ENCODE measurements at places on chromosomes 11 and 22.

- no peak for DNase-seq
Observed at GRCh38 chr11:134275534-134276395, at the start of gene GLB1L3. Gene GLB1L3 (plus strand): TSS chr11:134276379. CDS start chr11:134276741, 362 bp downstream.

- no peak for DNase-seq
Observed at GRCh38 chr11:62895501-62895900, 14.8 kb downstream of the SLC3A2 start.

DNA sequence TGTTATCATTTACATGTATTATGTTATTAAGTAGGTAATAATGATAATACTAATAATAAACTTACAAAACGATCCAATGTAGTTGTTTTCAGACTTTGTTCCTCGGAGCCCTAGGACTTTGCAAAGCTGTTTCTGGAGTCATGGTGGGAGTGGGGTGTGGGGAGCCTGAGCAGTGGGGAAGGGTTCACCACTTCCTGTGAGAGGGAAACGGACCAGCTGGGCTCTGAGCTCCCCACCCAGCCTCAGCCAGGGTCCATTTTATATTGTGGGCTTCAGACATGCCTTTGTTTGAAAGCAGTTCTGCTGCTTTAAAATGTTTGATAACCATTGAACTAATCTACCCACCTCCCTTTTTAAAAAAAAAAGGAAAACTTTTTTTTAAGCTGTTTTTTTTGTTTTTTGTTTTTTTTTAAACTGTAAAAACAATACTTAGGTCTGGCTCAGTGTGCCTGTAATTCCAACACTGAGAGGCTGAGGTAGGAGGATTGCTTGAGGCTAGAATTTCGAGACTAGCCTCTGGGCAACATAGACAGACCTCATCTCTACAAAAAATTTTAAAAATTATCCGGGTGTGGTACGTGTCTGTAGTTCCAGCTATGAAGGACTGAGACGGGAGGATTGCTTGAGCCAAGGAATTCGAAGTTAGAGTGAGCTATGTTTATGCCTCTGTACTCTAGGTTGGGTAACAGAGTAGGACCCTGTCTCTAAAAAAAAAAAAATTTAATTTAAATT, 7.0 kb downstream of the SERPING1 start:
- no peak for DNase-seq

GRCh38 chr11:38593649-38594048, 1995.6 kb upstream of the RAG2 start:
- no peak for DNase-seq

- DNase-seq: no peak
Observed at GRCh38 chr11:257766-258493, 20.3 kb upstream of the NLRP6 start.

GRCh38 chr11:75292943-75293342, 52.4 kb downstream of the TPBGL start:
- DNase-seq: no peak

GRCh38 chr11:61472282-61472681, 36.3 kb upstream of the LRRC10B start:
- no peak for DNase-seq

DNA sequence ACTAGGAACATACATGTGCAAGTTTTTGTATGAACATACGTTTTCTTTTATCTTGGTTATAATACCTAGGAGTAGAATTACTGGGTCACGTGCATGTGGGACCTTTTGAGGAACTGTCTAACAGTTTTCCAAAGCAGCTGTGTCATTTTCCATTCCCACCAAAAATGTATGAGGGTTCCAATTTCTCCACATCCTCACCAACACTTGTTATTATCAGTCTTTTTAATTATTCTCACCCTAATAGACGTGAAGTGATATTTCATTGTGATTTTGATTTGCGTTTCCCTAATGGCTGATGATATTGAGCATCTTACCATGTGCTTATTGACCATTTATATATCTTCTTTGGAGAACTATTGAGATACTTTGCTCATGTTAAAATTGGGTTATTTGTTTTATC, 162.1 kb downstream of the CHST1 start:
- DNase-seq: no peak

GRCh38 chr11:70506986-70507385, 108.7 kb downstream of the CTTN start:
- DNase-seq: no peak

GRCh38 chr11:64848826-64849597, 4.6 kb upstream of the CDC42BPG start:
- no peak for DNase-seq

- DNase-seq: no peak
Observed at GRCh38 chr11:15179167-15179566, 64.4 kb downstream of the INSC start.

DNA sequence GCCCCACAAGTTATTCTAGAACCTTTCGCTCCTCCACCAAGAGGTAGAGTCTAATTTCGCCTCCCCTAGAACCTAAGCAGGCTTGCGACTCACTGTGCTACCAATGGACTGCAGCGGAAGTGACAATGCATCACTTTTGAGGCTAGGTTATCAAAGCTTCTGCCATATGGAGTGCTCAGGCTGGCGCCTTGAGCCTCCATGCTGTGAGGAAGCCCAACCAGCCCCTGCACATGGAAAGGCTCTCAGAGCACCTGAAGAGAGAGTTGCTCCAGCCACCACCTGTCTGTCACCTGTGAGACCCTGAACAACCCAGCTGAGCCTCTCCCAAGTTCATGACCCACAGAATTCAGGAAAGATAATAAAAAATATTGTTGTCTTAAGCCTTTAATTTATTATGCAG, 29.3 kb upstream of the CBX7 start:
- no peak for DNase-seq

GRCh38 chr11:128802358-128802981, 64.6 kb downstream of the KCNJ1 start:
- DNase-seq: no peak

GRCh38 chr11:108733479-108734116, 68.7 kb downstream of the DDX10 start:
- DNase-seq: peak; percentile 51

GRCh38 chr11:61034704-61035525, 63.4 kb downstream of the CD6 start:
- DNase-seq: no peak

DNA sequence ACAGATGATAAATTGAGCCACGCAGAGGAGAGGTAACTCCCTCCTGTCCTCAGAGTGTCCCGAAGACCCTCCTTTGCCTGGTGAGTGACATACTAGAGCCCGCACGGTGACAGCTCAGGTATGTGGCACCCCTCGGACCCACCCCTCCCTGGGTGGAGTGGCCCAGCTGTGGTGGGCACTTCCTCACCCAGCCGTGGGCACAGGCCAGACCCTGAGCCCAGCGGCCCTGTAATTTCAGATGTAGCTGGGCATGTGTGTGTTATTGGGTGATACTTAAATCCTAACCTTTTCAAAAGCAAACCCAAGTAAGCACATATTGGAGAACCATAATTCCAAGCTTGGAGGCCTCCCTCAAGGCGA, 93.2 kb downstream of the WNT7B start:
- no peak for DNase-seq

DNA sequence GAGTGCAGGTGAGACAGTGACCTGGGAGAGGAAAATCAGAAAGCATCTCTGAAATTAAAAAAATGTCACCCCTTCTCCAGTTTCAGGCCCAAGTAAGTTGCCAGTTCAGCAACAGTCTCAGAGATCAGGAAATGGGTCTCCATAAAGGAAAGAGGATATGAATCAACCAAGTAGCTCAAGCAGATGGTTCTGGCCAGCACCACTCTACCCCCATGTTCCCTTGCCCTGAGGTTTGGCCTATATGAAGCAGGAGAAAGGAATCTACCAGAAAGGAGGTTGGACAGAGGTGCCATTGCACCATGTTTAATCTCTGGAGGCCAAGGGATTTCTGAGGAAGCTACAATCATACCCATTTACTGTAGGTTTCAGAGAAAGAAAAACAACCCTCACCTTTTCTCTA, 7.7 kb downstream of the FZD4 start:
- no peak for DNase-seq

DNA sequence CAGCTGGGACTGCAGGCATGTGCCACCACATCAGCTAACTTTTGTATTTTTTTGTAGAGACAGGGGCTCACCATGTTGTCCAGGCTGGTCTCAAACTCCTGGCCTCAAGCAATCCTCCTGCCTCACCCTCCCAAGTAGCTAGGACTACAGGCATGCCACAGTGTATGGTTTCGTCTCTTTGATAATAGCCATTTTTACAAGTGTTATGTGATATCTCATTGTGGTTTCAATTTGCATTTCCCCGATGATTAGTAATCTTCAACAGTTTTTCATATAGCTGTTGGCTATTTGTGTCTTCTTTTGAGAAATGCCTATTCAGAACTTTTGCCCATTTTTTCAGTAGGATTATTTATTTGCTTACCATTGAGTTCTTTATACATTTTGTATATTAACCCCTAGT, 9.0 kb upstream of the MTMR3 start:
- DNase-seq: no peak

DNA sequence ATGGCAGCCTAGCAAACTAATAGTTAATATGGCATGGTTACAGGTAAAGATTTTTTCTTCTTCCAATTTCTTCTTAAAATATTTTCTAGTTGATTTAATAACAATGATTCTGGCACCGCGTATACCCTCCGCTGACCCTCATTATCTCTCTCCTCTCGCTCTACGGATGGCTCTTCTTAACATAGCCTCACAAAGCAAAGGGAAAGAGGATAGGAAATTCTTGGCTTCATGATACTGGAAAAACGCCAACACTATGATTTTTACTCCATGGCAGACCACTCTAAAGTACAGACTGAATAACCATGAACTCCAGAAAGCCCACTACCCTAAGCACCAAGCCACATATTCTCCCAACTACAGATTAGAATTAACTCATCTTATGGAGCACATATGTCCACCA, 6.1 kb downstream of the PI4KA start:
- no peak for DNase-seq

GRCh38 chr22:19038164-19038546, 84.1 kb downstream of the DGCR2 start:
- no peak for DNase-seq

- DNase-seq: no peak
Observed at GRCh38 chr22:46079093-46079860, 71.0 kb upstream of the PPARA start.

- no peak for DNase-seq
Observed at GRCh38 chr11:2304506-2305139, 2.8 kb downstream of the TSPAN32 start.

DNA sequence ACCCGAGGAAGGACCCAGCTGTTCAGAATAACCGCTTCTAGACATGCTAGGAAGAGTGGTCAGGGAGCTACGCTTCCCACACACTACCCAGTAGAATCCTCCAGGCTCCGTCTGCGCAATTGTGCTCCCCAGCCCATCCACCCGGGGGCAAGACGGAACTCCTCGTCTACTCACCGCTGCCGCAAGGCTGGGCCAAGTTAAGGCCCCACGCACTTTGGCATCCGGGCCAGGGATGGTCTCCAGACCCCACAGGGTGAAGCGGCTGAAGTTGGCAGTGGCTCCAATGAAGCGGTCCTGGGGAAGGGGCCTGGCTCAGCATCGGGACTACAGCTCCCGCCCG, 757 bp downstream of the RNASEH2C start:
- DNase-seq: no peak

DNA sequence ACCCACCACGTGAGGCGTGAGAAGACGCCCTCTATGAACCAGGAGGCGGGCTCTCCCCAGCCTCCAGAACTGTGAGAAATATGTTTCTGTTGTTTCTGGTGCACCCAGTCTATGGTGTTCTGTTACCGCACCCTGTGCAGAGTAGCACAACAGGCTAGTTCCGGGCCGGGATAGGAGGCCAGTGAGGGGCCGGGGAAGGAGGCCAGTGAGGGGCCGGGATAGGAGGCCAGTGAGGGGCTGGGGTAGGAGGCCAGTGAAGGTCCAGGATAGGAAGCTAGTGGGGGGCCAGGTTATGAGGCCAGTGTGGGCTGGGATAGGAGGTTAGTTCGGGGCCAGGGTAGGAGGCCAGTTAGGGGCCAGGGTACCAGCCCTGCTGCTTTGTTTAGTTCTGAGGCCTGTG, 204.6 kb downstream of the BARX2 start:
- no peak for DNase-seq

DNA sequence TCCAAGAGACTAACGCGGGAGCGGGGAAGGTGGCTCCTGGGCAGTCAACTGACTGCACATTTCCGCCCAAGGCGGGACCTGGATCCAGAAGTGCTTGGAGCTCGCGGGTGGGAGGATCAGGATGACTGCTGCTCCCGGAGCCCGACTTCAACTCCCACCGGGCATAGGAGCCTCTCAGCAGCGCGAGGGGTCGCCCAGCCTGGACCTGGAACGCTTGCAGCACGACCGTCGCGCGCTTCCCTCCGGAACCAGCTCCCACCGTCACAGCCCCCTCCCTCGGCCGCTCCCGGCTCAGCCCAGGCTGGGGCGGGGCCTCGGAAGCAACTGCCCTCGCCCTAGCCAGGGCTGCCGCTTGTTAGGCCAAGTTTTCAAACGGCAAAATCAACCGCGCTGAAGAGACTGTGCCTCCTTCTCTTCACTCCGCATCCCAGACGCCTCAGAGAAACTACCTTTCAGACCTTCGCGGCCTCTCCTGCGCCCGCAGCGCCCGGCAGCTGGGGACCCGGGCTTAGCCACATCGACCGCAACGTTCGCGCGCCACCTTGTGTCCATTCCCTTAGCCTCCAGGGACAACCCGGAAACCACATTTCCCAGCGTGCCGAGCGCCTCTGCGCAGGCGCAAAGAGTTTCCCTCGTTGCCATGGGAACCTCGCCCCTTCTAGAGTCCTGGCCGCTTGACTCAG, 14.0 kb downstream of the SSH3 start:
- DNase-seq: peak; percentile 57

- DNase-seq: no peak
Observed at GRCh38 chr11:19935507-19935906, 222.9 kb downstream of the NAV2 start.

DNA sequence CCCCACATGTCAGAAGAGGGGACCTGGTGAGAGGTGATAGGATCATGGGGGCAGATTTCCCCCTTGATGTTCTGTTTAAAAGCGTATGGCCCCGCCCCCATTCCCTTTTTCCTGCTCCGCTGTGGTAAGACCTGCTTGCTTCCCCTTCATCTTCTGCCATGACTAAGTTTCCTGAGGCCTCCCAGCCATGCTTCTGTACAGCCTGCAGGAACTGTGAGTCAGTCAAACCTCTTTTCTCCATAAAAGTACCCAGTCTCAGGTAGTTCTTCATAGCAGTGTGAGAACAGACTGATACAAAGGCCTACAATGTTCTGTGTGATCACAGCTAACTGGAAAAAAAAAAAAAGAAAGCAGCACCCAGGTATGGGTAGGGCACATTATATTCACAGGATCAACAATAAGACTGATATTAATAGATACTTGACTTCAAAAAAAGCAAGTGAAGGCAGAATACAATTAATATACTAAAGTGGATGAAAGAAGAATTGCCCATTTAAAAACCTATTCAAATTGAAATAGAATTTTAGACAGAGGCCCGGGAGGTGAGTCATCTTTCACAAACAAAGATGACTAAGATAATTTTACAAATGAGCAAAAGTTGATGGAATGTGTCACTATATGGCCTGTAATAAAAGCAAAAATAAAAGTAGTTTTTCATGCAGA, 1.7 kb upstream of the OR52K1 start:
- DNase-seq: no peak

- no peak for DNase-seq
Observed at GRCh38 chr11:69923196-69923595, 104.0 kb upstream of the FGF3 start.

DNA sequence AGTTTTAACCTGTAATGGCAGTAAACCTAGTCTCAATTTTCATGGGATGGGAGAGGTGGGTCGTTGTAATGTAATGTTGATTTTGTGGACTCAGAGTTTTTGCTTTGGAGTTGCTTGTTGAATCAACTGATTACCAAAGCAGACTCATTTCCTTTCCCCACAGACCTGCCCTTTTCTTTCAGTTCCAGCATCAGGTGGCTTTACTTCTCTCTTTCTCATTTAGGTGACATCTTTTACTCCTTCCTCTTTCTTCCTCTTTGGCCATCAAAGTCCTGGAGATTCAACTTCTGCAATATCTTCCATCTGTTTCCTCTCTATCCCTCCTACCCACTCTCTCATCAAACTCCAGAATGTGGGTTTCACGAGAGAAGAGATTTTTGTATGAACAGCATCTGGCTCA, 313.9 kb downstream of the TMEM135 start:
- no peak for DNase-seq

Data from non-pigmented ciliary epithelial cell (primary cell).